ENCODE measurements at places on chromosomes 7 and 10. TPM values are rescaled to one million over a fixed set of nuclear protein-coding genes. Genes with fewer than 3 reads are reported as not detected.

The FAM25G gene
- total RNA-seq = not detected

DNA sequence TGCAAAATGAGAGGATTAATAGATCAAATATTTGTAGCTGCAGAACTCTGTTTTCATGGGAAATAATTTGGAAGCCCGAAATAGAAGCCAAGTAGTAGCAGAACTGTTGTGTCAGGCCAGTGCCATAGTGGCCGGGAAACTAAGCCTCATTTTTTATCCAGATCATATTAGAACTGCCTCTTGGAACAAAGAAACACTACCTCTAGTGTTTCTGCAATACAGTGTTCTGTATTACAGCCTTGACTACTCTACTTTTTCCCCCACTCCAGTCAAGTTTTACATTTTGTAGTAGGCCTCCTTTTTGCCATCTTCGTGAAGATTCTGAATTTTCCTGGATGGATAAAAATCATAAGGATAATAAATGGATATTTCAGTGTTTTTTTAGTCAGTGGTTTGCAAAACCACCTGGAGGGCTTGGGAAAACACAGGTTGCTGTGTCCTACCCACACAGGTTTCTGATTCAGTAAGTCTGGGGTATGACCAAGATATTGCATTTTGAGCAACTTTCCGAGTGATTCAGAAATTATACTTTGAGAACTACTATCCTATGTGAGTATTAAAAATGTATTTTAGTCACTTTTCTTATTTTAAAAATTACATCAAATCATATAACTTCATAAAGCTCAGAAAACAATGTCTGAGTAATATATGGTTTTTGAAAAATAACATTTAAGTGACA is 326.2 kb upstream of the KAT6B start:
- no peak for DNase-seq

GRCh38 chr10:103765168-103765567 is 90.2 kb downstream of the SH3PXD2A start:
- DNase-seq = peak; percentile 92

GRCh38 chr7:2757904-2758672 is 70.1 kb downstream of the AMZ1 start:
- DNase-seq = peak; percentile 83

Data from lung microvascular endothelial cell (primary cell).